NCI-H2227 treated with DMSO at 0.1 percent for 48 hours (cell line): ENCODE measurements at places on chromosomes 2 and 18.

GRCh38 chr2:151358166-151358970, 976 bp downstream of the TNFAIP6 start:
- DNase-seq = no peak

- DNase-seq = peak; percentile 38
Observed at GRCh38 chr18:43389163-43389562, 111.9 kb upstream of the SYT4 start.

DNA sequence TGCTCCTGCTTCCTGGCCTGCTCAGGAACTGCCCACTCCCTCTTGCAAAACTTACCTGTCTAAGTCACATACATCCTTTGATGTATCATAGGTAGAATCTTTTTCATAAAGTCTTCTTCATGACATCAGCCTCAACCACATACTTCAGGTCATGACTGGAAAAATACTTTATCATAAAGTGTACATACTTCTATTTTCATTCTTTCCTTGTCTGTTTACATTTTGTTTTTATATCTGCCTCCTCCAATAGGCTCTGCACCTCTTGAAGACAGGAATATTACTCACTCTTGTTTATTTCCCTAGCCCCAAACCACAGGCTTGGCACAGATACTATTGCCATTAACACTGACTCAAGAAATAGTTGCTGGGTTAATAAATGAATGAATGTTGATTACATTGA, 43.6 kb upstream of the ZNF804A start:
- DNase-seq = no peak

- no peak for DNase-seq
Observed at GRCh38 chr2:191315365-191315752, 70.2 kb downstream of the MYO1B start.

- no peak for DNase-seq
Observed at GRCh38 chr18:58268849-58269248, 224.8 kb downstream of the NEDD4L start.

DNA sequence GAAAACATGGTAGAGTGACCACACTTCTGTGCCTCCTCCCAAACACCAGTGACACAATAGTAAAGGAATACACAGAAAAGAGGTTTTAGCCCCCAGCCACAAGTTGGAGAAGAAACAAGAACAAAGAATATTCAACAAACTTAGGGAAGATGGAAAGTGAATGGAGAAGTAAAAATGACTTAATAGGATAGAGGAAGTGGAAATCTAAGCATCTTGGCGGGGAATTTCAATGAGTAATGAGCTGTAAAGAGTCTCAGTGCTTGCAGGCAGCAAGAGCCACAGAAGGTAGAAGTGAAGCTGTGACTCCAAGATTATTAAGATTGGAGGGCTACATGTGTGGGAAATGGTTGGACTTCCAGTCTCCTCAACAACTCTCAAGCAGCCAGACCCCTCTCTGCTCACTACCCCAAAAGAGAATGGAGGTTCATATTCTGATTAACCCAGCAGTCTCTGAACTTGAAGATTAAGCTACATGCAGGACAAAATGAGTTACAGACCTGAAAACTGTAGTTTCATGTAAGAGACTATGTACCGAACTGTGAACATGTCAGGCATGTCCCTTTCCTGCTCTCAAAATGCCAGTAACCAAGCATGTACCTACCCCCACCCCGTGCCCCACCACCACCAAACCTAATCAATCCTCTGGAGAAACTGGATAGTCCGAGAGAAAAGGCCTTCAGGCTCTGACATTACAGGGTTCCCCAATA, 16.9 kb upstream of the HNRNPLL start:
- no peak for DNase-seq

GRCh38 chr18:36187193-36187825, at the start of gene MOCOS:
Gene MOCOS (plus strand): TSS chr18:36187497. CDS start chr18:36187540, 43 bp downstream.
- DNase-seq = peak; percentile 30
